ENCODE measurements at places on chromosomes 2 and 18.

- DNase-seq: no peak
Measured at GRCh38 chr2:225472161-225472560, 72.7 kb downstream of the NYAP2 start.

DNA sequence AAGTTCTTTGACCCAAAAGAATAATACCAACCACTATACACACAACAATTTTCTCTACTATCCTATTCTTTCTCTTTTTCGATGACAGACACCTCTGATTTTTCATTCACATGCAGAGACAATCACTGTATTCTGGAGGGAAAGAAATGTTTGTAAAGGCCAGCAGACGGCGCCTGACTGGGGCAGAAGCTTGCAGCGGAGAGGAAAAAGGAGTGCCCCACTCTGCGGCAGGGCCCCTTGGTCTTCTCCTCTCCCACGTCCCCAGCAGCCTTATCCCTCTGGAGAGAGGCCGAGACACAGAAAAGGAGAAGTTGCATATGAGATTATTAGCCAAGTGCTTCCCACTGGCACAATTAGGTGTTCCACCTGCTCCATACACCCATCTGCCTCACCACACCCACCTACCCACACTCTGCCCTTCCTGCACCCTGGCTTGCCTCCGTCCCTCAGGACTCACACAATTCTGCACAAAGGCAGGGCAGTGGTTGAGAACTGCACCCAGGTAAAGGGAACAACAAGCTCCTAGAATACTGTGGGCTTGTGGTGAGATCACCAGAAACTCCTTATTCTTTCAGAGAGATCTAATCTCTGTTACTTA is 687.3 kb downstream of the NRXN1 start:
- no peak for DNase-seq

DNA sequence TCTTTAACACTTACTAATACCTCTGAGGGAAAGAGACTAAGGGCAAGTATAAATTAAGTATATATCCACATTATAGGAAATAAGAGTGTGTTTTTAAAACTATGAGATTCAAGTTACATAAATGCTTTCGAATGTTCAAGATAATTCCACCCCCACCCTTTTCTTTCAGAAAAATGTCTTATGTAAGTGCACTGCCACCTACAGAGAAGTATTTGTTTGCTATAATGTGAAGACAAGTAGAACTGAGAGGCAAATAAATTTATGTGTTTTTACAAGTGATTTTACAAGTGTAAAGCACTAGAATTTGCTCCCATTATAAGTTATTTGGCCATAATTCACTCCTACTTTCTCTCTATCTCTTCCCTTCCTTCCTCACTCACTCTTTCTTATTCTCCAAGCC is 99.9 kb upstream of the CRACDL start:
- DNase-seq: no peak

GRCh38 chr2:228373191-228373590 is 191.7 kb upstream of the SPHKAP start:
- no peak for DNase-seq

GRCh38 chr2:219643084-219643473 is 15.6 kb downstream of the SLC4A3 start:
- no peak for DNase-seq

- DNase-seq: no peak
Measured at GRCh38 chr2:32918774-32919173, 28.0 kb upstream of the LTBP1 start.

DNA sequence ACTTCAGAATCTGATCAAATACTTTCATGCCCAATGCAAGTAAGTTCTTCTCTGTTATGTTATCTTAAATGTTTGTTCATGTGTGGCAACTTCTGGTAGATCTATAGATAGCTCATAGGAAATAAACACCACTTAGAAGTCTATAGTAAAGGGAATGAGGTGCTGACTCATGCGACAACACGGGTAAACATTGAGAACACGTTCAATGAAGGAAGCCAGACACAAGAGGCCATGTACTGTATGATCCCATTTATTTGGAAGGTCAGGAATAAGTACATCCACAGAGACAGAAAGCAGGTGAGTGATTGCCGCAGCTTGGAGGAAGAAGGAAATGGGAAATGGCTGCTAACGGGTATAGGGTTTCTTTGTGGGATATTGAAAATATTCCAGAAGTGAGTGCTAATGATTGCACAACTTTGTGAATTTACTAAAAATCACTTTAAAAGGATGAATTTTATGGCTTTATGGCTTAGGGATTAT is 95.4 kb downstream of the ITGB1BP1 start:
- no peak for DNase-seq

- no peak for DNase-seq
Measured at GRCh38 chr18:40577239-40577980, 1377.6 kb upstream of the PIK3C3 start.

- DNase-seq: no peak
Measured at GRCh38 chr18:13405305-13406038, 186.9 kb downstream of the LDLRAD4 start.

GRCh38 chr2:61263830-61264229 is 101.8 kb downstream of the C2orf74 start:
- DNase-seq: no peak

Measured in NT2/D1 (cell line).